Stimulated activated CD4-positive, alpha-beta T cell treated with anti-CD3 and anti-CD28 coated beads, TNF-alpha, amount 100 ng/mL, for 1 hour (primary cell): ENCODE measurements at places on chromosomes 5 and 9.

- DNase-seq = no peak
Observed at GRCh38 chr9:34227445-34227844, 48.6 kb downstream of the UBAP1 start.

- DNase-seq = no peak
Observed at GRCh38 chr5:61991866-61992265, 314.1 kb upstream of the KIF2A start.

DNA sequence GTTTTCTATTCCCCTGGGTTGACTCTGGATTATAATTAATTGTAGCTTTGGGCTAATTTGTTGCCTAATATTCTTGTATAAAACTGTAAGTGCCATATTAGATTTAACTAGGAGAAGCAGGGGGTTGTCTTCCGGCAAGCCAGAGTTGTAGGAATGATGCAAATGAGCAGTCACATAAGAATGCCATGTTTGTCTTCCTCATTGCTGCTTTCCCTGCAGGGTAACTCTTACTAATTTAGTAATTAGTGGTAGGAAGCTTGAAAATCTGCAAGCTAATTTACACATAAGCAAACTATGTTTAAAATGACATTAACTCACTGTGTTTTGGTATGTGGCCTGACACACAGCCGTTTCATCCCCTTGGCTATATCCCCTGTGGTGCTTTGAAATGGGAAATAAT is 527.8 kb downstream of the KCTD16 start:
- DNase-seq = no peak

GRCh38 chr5:108700930-108701329 is 46.8 kb upstream of the FER start:
- DNase-seq = no peak

DNA sequence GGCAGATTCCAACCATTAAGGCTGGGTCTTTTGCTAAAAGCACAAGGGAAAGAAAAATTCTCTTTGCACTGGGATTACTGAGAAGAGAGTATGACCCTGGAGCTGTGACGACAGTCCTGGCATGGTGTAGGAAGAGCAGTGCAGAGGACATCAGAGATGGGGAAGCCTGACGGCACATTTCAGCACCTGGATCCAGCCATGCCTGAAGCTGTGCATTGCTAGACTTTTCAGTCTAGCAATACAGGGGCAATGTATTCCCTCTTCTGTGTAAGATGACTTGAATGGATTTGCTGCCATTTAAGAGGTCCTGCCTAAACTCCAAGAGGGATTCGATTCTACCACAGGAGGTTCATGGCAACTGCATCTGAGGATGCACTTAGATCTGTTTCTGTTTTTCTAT is 12.3 kb upstream of the MRNIP start:
- no peak for DNase-seq

DNA sequence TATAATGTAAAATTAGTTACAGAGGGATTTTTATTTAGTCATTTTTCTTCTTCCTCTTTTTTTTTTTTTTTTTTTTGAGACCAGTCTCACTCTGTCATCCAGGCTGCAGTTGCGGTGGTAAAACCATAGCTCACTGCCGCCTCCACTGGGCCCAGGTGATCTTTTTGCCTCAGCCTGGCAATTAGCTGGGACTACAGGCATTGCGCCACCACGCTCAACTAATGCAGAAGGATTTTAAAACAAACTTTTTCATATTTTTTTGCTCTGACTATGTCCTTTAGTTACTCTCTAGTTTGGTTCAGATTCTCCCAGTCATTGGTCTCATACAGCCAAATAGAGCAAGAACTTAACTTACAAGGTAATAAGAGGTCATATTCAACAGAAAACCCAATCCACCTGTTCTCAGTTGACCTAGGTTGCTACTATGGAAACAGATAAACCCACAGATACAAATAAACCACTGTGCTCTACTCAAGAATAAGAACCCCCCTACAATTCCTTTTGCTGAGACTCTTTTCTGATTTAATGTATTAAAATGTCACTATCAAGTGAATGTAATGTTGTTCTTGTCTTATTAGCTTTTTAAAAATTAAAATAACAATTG is 50.1 kb upstream of the TTC39B start:
- DNase-seq = no peak

DNA sequence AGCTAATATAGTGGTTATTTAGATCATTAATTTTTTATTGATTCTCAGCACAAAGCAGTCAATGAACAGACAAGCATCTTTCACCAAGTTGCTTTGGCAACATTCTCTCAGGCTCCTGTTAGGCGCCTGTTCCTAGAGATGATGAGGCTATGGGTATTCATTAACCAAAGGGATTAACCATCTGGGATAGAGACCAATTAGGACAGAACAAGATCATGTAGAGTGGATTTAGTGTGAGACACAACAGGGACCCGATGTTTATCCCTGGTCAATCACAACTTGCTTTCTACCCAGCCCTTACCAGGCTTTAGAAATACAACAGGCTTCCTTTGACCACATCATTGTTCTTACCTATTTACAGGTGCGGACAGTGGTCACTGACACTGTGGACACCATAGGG is 82.2 kb downstream of the PJA2 start:
- no peak for DNase-seq

DNA sequence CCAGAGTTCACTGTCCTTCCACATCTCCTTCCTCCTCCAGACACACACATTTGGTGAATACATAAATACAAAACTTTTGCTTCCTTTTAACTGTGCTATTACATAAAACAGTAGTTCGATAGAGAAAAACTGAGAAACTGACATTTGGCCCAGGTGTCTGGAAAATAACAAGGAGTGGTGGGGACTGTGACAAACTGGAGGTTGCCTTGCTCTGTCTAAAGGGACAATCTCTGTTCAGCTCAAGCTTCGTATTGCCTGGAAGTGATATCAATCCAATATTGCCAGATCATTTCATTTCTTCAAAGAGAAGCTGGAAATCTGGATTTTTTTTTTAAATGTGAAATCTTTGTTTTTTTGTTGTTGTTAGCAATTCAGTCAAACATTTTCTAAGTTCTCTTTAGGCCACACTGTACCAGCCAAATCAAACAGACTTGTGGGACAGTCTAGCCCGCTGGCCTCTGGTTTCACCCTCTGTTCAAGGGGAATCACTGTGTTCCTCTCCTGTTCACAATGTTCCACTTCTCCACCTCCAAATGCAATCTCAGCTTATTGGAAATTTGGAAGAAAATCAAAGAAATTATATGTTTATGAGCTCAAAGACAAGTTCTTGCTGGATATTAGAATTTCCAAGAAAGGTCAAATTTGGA is 612.5 kb downstream of the KIF4B start:
- no peak for DNase-seq
